ENCODE measurements at places on chromosomes 6 and 20.
A peak's percentile ranks its signal among the peaks of the same experiment; 100 is the strongest.

GRCh38 chr20:7758406-7758805 is 181.9 kb downstream of the HAO1 start:
- no peak for DNase-seq

DNA sequence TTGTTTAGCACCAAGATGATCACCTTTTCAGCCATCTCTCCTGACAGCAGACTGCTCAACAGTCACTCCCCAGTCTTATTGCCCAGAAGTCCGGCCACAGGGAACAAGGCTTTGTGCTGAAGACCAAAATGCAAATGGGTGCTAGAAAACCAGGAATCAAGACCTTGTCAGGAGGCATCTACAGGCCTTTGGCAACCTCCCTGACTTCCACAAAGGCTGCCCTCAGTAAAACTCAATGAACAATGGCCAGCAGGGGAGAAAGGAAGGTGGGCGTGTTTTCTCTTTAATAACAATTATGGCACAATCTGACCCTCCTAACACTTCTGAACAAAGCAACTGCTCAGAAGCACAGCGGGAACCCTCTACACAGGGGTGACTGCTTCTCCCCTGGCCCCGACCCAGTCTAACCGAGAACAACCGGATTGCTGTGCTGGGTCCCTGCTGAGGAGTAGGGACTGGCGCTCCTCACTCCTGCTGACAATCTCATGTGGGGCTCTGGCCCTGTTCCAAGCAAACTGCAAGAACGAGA is 41.6 kb downstream of the PLCG1 start:
- no peak for DNase-seq

- no peak for DNase-seq
Measured at GRCh38 chr20:51508158-51508557, 34.4 kb downstream of the NFATC2 start.

GRCh38 chr6:43007126-43007525 is 6.6 kb downstream of the MEA1 start:
- no peak for DNase-seq

DNA sequence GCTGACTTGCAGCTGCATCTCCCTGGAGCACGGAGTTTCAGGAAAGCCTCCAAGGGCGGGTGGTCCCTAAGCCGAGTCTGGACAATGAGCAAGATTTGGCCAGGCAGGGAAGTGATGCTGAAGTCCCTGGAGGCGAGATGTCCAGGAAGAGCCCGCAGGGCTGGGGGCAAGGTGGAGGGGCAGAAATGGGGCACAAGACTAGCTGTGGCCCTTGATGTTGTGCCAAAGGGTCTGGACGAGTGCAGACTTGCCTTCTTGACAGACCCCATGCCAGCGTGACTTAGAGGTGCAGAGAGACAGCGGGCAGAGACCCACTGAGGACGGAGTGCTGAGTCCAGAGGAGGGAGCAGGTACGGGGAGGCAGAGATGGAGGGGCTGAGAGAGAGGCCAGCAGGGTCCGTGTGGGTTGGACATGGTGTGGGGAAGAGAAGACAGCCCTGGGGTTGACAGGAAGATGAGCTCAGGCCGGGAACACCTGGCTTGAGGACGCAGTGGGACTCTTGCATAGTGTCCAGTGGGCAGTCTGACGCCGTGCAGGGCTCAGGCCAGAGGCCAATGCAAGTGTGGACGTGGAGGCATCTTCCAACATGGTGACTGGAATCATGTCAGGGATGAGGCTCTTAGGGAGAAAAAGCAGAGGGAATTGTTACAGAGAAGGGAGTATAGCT is 8.7 kb downstream of the UNC93A start:
- DNase-seq, result no peak

GRCh38 chr6:14306151-14306906 is 188.8 kb downstream of the CD83 start:
- DNase-seq, result no peak

GRCh38 chr6:41497994-41498393 is 48.2 kb upstream of the FOXP4 start:
- DNase-seq, result no peak

DNA sequence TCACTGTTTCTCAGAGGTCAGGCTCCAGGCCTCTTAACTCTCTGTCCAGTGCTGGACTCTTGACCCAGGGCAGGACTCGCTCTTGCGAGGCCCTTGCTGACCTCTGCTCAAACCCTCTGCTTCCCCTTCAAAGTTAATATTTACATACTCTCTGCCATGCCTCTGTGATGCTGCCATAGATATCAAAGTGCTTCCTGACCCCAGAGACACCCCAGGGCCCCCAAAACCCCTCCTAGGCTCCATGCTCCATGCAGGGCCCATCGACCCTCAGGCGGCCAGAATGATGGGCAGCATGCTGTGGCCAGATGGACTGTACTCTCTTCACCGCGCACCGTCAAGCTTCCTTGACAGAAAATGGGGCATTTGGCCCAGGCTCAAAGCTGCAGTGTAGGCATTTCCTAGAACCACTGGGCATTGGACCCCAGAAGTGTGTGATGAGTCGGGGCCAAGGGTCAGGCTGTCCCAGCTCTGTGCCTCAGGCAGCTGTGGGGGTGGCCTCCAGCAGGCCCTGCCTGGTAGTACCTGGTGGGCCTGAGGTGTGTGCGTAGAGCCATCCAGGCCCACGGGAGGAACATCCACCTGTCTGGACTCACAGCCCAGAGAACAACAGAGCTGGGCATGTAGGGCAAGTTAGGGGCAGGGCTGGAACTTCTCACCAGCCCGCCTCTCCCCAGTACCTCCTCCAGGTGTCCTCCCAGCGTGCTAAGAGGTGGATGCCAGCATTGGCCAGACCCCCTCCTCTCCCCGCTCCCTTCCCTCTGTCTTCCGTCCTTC is 142.8 kb downstream of the VEGFA start:
- DNase-seq, result no peak

- DNase-seq, result peak; percentile 51
Measured at GRCh38 chr6:28981431-28981832, 23.7 kb downstream of the ZNF311 start.

DNA sequence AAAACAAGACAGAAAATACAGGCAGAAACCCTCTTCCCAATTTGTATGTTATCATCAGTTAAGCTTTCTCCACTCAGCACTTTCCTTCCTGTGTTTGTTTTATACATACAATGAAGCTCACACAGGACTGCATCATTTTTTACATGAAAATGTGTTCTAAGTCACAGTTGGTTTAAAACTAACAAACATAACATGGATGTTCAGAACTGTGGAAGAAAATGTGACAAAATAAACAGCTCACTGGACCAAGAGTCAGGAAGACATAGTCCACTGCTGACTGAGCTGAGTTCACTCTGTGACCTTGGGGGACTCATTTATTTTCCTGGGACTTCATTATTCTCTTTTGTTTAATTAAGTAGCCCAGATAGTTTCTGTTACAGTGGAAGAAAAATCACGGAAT is 331.5 kb downstream of the SYNE1 start:
- DNase-seq, result no peak

GRCh38 chr6:96465321-96465903 is 56.2 kb upstream of the UFL1 start:
- DNase-seq, result no peak

- DNase-seq, result no peak
Measured at GRCh38 chr20:44981736-44982406, 15.6 kb downstream of the STK4 start.

DNA sequence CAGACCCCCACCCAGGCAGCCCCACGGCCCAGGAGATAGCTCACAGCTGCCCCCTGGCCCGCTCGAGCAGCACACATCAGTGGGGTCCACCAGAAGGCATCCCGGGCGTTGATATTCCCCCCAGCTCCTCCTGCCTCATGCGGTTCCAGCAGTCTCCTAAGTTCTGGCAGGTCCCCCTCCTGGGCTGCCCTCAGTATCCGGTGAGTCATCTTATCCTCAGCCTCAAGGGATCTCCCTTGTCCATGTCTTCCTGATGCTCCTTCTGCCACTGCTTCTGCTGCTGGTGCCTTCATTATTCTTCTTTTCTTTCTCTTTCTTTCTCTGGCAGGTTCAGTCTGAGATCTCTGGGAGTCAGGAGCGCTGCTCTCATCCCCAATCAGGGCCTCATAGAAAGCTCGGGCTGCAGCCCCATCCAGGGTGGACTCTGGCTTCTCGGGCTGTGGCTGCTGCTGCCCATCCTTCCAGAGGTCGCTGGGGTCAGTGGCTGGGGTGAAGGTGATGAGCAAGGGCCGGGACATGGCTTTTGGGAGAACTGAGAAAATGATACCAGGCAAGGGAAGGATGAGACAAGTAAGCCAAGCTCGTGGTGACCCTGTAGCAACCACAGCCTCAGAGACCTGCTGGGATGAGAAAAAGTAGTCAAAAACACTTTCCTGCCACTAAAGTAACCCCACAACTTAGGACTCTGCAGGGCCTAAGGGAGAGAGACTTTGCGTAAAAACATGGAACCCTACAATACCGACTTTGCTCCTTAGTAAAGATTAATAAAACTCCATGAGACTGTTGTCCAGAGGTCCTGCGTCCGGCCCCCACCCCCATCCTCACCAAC is 622 bp downstream of the GPANK1 start:
- no peak for DNase-seq

- DNase-seq, result no peak
Measured at GRCh38 chr20:25858495-25859425, 162.1 kb upstream of the ZNF337 start.

DNA sequence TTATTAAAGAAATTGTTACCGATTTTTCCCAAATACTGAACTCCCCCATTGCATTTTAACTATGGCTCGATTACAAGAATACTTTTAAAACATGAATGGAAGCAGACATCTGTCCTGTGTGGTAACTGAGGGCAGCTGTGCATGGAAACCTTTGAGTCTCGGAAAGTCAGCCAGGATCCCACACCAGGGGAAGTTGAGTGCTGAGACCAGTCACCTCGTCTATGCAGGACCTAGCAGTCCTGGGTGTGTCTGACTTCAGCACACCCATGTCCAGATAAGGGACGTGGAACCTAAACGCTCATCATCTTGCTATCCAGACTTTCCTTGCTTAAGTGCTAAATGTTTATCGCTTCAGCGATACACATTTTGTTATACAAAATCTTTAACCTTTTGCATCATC is 6.1 kb downstream of the RIN2 start:
- no peak for DNase-seq

GRCh38 chr6:38640216-38640909 is 634 bp upstream of the BTBD9 start:
- no peak for DNase-seq

DNA sequence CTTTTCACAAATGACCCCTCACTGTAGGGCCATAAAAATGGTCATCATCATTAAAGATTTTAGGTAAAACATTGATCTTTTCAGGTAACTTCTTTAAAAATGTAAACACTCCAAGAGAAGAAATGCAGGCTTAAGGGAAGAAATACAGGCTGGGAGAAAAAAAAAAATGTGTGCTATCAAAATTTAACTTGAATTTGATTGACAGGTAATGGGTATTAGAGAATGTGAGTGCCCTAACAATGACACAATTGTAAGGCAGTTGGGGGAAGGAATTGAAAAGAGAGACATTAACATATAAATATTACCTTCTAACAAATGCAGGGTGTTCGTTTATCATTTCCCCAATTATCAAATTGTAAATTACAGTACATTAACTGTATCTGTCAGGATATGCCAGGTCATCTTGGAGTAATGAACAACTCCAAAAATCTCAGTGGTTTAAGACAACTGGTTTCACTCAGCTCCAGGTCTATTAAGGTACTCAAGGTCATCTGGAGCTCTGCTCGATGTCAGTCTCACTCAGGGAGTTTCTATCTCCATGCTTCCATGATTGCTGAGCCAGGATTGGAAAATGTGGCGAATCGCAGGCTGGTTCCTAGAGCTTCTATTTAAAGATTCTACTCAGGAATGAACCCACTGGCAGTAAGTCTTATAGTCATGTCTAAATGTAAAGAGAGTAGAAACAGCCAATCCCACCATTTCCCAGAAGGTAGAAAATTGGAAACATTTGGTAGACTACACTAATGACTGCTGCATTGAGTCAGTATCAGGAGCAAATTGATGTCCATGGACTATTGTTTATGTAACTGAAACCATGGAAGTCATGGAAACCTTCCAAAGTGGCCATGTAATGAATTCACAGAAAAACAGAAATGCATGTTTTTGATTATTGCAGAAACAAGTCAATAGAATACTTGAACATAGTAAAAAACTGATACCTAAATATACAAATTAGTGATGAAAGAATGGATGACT is 55.6 kb downstream of the FRK start:
- DNase-seq, result no peak

GRCh38 chr20:3919352-3919751 is 30.2 kb downstream of the PANK2 start:
- DNase-seq, result no peak

DNA sequence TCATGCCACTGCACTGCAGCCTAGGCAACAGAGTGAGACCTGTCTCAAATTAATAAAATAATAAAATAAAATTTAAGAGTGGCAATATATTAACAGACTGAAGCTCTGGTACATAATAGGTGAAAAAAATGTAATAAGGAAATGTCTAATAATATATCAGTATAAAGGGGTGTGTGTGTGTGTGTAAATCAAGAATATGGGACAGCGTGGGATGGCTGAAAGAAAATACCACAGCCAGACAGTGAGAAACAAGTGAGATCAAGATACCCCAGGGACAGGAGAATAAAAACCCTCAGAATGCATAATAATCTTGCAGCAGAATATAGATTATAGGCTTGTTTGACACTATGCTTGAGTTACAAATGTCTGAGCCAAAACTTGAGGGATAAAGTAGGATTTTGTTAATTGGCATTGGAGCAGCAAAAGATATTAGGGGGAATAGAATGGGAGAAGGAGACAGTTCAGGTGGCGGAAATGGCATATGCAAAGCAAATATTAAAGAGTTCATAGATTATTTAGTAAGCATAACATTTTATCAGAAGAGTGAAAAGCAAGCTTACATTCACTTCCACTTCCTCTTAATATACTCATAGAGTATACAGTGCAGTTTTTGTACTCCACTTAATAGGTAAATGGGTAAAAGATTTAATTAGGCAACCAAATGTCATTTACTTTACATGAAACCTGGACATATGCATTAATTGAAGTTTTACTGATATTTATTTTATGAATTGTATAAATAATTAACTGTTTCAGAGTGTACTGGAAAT is 398.5 kb upstream of the GJE1 start:
- DNase-seq, result no peak

DNA sequence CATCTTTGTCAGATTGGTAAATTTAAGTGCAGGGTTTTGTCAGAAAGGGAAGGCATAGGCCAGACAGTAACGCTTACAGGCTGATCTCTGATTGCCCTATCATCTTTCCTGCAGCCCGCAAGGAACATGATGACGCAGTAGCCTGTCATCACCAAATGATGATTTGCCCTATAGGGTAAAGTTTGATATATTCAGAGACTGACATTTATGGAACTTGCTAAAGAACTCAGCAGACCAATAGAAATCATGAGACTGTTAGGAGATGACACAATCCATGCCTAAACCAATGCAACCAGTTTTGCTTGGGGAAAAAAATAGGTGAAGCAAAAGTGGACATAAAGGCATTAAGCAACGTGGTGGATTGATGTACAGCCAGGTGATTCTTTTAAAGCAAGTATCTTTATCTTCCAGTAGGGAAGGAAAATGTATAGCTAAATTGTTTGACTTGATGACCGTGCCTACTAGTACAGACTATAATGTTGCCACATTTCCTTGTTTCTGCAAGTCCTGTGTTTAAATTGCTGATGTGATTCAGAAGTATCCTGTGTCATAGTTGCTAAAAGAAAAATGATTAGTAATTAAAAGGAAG is 2.4 kb downstream of the NUS1 start:
- no peak for DNase-seq

GRCh38 chr6:14235653-14236356 is 118.2 kb downstream of the CD83 start:
- no peak for DNase-seq
